ENCODE measurements at places on chromosomes 4 and X.

- DNase-seq = peak; percentile 89
Observed at GRCh38 chr4:77126809-77127208, 30.2 kb upstream of the CCNG2 start.

GRCh38 chrX:148541584-148541940, 41.1 kb downstream of the AFF2 start:
- DNase-seq = no peak

GRCh38 chrX:78124307-78124706, 15.1 kb downstream of the TAF9B start:
- no peak for DNase-seq

- DNase-seq = no peak
Observed at GRCh38 chr4:76568262-76568661, 133.2 kb downstream of the SHROOM3 start.

DNA sequence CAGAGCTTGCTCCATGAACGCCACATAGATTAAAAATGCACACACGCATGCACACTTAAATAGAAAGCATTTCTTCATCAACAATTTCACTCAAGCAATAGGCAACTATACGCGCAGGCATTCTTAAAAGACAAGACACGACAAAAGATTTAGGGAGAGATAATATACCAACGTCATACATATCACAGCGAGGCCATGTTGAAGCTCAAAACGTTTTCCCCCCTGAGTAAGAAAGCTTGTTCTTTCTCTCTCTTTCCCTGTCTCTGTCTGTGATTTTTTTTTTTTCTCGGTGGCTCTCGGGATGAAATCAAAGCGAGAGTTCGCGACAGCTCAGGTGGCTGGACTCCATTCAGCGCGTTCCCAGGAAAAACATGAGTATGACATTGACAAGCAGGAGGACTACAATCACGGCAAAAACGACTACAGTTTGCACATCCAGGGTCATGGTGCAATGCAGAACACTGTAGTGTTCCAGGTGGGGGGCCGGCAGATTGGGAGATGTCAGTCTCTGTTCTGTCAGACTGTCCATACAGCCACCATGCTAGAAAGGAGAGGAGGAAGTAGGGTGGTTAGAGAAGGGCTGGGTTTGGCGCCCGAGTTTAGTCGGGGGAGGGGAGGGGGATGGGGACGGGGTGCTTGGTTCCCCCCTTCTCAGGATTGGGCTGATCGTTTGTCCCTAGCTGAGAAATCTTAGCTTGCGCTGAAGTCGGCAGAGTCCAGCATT, 30.7 kb downstream of the ARHGEF9 start:
- peak; percentile 7 for DNase-seq

Data from CD14-positive monocyte (primary cell).